ENCODE measurements at places on chromosomes 13 and 19. TPM values are rescaled to one million over a fixed set of nuclear protein-coding genes. Genes with fewer than 3 reads are reported as not detected.

The ZNF845 gene
- 5.7 TPM for polyA plus RNA-seq

The EEF1AKMT1 gene
- 13.4 TPM for polyA plus RNA-seq

The ATCAY gene
- polyA plus RNA-seq: 0.09 TPM

The SLITRK6 gene
- polyA plus RNA-seq: 0.11 TPM

The ZNF569 gene
- 6.8 TPM for polyA plus RNA-seq

The ZNF221 gene
- 1.1 TPM for polyA plus RNA-seq

The ZSCAN4 gene
- polyA plus RNA-seq: 0.96 TPM

The UBE2L5 gene
- 0.23 TPM for polyA plus RNA-seq

The CERS4 gene
- 28.5 TPM for polyA plus RNA-seq

The SIGLEC12 gene
- polyA plus RNA-seq: 1.1 TPM

The PSG7 gene
- polyA plus RNA-seq: 0.07 TPM

The CLDN10 gene
- 1.1 TPM for polyA plus RNA-seq

The PROZ gene
- 0.07 TPM for polyA plus RNA-seq

The EFNA2 gene
- 0.21 TPM for polyA plus RNA-seq

The ATP4A gene
- 1.1 TPM for polyA plus RNA-seq

The CBY2 gene
- polyA plus RNA-seq: 0.07 TPM

The CRLF1 gene
- polyA plus RNA-seq: 17.9 TPM

GRCh38 chr19:47509170-47509847 is 5.6 kb downstream of the NAPA start:
- no peak for DNase-seq

GRCh38 chr13:103371271-103371670 is 305.1 kb upstream of the SLC10A2 start:
- no peak for DNase-seq

DNA sequence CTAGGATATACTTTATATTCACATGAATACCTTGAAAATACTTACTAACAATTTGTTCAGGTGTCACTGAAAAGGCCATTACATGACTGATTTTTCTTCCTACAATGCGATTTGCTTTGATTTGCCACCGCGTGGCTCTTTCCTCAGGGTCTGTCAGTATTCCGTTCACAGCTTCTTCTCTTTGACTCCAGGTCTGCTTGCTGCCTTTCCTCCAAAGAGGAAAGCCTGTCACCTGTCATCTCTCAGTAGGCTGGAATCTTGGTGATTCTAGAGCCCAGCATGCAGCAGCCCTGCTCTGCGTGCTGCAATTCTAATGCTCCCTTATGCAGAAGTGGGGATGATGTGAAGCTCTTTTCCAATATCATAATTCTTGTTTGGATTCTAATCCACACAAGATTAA is 33.6 kb upstream of the SIAH3 start:
- no peak for DNase-seq

DNA sequence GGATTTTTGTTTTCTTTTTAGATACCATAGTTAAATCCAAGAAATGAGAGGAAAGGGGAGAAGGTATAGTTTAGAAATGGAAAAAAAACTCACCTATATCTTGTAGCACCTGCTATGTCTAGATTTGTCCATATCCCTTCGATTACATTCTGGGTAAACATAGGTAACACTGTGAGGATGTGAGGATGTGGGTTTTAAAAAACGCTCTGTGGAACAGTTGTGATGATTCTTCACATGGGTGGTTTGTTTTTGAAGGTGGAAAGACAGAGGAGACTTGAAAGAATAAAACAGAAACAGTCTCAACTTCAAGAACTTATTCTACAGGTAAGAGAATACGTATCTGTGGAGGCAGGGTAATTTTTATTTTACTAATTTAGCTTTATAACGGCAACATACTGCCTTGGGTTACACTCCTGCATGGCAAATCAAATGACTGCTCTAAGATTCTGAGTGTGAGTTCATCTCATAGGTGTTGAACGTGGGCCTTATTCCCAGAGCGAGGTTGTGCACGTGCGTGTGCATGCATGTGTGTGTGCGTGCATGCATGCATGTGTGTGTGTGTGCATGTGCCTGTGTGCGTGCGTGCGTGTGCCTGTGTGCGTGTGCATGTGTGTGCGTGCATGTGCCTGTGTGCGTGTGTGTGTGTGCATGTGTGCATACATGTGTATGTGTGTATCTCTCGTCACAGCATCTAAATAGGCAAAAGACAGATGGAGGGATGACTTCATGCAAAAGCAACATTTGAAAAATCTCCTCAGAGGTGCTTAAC is 23.5 kb downstream of the ATP4B start:
- DNase-seq: peak; percentile 37

- DNase-seq: no peak
Observed at GRCh38 chr13:101474419-101474957, 22.0 kb downstream of the ITGBL1 start.

DNA sequence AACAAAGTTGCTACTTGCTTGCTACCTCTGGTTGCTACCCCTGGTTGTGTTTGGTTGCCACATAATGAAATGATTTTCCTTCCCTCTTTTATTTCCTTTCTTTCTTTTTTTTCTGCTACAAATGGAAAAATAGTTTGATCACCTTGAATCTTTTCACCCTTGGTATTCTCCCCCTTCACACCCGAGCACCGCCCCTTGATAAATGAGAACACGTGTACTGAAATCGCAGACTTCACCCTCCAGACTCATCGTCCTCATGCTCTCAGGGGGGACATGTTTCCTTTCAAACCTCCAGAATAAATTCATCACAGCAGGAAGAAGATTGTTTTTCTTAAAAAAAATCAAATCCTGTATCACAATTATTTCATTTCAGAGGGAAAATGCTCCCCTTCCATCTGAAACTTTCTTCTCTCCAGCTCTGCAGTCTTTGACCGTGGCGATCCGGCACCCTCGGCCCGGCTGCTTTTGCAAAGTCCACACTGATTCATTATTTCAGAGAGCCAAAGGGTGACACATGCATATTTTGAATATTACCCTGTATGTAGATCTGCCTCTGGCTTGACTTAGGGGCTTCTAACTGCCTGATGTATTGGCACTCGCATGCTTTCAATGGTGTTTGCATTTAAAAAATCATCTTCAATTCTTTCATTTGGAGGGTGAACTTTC is 222.6 kb upstream of the MAB21L1 start:
- DNase-seq: no peak

GRCh38 chr13:23868521-23868920 is 20.7 kb downstream of the MIPEP start:
- DNase-seq: no peak

- DNase-seq: no peak
Observed at GRCh38 chr13:97108530-97108900, 113.6 kb upstream of the MBNL2 start.

GRCh38 chr19:34844277-34844676 is 71.3 kb upstream of the ZNF599 start:
- DNase-seq: no peak

- no peak for DNase-seq
Observed at GRCh38 chr13:79423801-79424642, 18.0 kb upstream of the RBM26 start.

- DNase-seq: no peak
Observed at GRCh38 chr19:736125-736524, 14.8 kb upstream of the MISP start.

GRCh38 chr19:14818588-14818987 is 16.4 kb downstream of the OR7A5 start:
- no peak for DNase-seq

DNA sequence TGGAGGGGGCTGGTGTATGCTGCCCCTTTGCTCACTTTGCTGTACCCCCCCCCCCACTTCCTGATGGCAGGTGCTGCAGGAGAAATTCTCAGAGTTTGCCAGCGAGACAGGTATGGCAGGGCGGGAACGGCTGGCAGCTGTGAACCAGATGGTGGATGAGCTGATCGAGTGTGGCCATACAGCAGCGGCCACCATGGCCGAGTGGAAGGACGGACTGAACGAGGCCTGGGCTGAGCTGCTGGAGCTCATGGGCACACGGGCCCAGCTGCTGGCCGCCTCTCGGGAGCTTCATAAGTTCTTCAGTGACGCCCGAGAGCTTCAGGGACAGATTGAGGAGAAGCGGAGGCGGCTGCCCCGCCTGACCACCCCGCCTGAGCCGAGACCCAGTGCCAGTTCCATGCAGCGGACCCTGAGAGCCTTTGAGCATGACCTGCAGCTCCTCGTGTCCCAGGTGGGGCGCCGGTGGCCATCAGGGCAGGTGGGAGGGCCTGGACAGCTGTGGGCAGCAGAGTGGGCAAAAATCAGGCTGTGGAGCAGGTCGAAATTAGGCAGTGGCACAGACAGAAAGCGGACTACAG is 19.6 kb upstream of the SHKBP1 start:
- no peak for DNase-seq

DNA sequence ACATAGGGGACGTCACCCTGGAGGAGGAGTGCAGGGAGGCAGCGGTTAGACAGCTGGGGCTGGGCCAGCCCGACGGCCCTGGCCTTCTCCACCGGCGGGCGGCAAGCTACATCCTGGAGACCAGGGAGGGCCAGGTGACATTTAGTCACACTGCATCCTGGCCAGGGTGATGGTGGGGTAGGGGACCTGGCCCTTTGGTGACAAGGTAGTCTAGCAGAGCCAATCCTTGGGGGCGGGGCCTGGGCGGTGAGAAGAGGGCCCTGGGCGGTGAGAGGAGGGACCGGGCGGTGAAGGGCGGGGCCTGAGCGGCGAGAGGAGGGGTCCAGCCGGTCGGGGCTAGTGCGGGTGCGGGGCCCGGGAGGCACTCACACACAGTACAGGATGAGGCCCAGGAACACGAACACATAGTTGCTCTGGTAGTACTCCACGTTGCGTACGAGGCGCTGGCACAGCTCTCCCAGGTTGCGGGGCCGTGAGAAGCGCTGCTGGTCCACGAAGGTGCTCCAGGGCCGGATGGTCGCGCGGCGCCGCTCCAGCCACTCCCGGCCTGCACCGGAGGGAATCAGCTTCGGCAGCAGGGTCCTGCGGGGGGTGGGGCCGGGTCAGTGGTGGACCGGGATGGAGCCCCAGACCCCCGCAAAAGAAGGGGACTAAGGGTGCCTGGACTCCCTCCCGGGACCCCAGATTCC is 610 bp downstream of the RABAC1 start:
- peak; percentile 84 for DNase-seq

DNA sequence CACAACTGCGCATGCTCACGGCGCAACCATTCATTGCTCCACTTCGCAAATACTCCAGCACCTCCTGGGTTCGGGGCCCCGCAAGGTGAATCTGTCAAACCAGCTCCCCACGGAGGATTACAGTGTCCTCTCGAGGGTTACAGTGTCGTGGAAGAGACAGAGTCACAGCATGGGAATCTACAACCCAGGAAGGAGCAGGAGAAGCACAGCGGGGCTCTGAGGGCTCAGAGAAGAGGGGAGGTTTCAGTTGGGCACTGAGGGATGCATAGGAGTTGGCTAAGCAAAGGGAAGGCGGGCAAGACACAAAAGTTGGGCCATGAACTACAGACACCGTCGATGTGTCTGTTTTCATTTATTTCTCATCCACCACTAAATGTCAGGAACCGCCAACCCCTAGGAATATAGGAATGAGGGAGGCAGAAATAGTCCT is 1.0 kb upstream of the GTF2F1 start:
- no peak for DNase-seq

- no peak for DNase-seq
Observed at GRCh38 chr13:33518452-33518851, 232.9 kb upstream of the STARD13 start.

DNA sequence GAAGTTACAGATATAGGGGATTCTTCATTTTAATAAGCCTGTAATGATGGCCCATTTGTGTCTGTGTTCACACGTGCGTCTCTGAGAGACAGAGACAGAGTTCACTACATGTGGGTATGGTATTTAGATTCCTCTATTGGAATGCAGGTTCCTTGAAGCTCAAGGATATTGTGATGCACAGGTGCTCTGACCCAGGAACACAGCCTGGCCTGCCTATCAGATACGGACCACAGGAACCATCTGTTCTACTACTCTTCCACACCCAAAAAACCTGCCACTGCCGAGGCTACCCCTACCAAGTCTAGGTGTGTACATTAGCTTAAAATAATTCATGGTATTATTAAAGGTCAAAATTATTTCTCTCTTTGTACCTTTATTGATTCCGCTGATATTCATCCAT is 289.2 kb downstream of the ATP8A2 start:
- DNase-seq: no peak

DNA sequence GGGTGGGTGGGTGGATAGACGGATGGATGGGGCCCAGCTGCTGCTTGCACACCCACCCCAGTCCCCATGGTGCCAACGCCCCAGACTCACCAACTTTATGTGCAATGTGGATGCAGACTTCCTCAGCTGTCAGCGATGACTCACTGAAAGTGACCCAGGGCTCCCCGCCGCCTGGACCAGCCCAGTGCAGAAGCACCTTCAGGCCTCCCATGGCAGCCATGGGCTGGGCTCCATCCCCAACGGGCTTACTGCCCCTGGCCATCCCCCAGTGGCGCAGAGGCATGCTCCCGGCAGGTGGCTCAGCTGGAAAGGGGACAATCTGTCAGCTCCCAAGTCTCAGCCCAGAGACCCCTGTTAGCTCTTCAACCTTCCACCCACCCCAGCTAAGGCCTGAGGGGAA is 2.2 kb downstream of the TYK2 start:
- DNase-seq: no peak

GRCh38 chr13:43994999-43995859 is 115.5 kb downstream of the LACC1 start:
- no peak for DNase-seq

GRCh38 chr13:58119804-58120203 is 488.3 kb downstream of the PCDH17 start:
- DNase-seq: no peak

DNA sequence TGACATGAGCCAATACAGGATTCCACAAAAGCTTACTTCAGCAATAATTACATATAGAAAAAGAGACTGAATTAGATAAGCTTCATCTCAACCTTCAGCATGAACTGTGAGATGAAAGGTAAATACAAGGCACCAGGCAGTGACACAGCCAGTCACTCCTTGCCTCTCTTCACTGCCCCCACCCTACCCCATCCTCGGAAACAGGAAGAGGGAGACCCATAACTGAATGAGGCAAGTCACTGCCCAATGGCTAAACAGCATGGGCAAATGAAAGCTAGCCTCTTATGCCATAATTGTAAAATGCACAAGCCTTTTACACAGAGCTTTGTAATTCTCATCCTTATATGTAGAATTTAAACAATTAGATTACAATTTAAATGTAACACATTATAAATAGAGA is 1.7 kb downstream of the ZNF160 start:
- DNase-seq: no peak

- no peak for DNase-seq
Observed at GRCh38 chr13:41312176-41312500, 1.1 kb downstream of the NAA16 start.

Measured in thymus (tissue), 14 donors.